ENCODE measurements at places on chromosomes 3 and 15. TPM values are rescaled to one million over a fixed set of nuclear protein-coding genes. Genes with fewer than 3 reads are reported as not detected.

Gene TMC3
- total RNA-seq: not detected

Gene CADPS
- not detected for total RNA-seq

Gene KNL1
- 32.5 TPM for total RNA-seq

Gene FILIP1L
- 19.9 TPM for total RNA-seq

Gene IL5RA
- total RNA-seq: not detected

Gene C3orf52
- total RNA-seq: 12.5 TPM

GRCh38 chr3:149941946-149942345 lies 28.7 kb downstream of the PFN2 start:
- H3K4me3 ChIP-seq: no peak overlapping the region
- no peak overlapping the region for H3K27ac ChIP-seq
- H3K36me3 ChIP-seq: peaks cover 3% of the 10 kb centered on the region
- no peaks in the 10 kb centered on the region for H3K27me3 ChIP-seq

GRCh38 chr15:50148362-50148963 lies 29.4 kb upstream of the ATP8B4 start:
- no peaks in the 10 kb centered on the region for H3K4me1 ChIP-seq
- peak; percentile 79 for DNase-seq

DNA sequence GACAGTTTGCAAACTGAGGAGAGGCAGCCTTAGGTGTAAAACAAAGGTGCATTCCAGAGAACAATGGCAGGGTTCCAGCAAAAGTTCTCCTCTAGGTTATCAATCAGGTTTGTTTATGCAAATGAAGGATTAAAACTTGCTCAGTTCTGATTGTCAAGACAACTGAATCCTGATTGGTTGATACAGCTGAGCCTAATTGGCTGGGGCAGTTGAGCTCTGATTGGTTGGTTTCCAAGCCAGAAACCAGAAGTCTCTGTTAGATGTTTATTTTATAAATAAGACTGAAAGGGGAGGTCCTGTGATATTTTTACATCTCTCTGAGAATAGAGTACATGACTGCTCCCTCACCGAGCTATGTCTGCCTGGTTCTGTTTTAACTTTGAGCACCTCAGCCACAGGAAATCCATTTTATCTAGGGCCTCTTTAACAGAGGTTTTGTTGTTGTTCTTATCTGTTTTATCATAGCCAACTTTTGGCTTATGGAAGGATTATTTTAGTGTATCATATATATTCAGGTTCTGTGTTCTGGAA lies 37.8 kb downstream of the PPM1L start:
- H3K4me3 ChIP-seq: no peak overlapping the region
- DNase-seq: no peak
- no peaks in the 10 kb centered on the region for H3K27me3 ChIP-seq

DNA sequence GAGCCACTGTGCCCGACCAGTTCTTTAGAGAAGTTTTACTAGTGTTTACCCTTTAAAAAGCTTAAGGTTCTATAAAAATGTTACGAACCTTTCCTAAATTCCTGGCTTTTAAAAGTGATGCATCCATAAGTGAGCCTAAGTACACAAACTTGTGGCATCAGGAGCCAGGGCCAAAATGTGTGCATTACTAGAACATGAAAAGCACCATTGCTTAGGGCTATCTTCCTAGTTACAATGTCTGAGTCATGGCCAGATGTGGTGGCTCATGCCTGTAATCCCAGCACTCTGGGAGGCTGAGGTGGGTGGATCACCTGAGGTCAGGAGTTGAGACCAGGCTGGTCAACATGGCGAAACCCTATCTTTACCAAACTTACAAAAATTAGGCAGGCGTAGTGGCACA lies 39.9 kb downstream of the LEO1 start:
- no peak overlapping the region for H3K27ac ChIP-seq
- DNase-seq: peak; percentile 74
- H3K27me3 ChIP-seq: no peaks in the 10 kb centered on the region
- no peak overlapping the region for H3K4me3 ChIP-seq
- H3K36me3 ChIP-seq: peaks cover 13% of the 10 kb centered on the region

GRCh38 chr3:177213801-177214535 lies 16.7 kb upstream of the TBL1XR1 start:
- H3K4me3 ChIP-seq: no peak overlapping the region
- H3K27me3 ChIP-seq: no peaks in the 10 kb centered on the region
- no peak overlapping the region for H3K27ac ChIP-seq
- no peaks in the 10 kb centered on the region for H3K36me3 ChIP-seq
- no peaks in the 10 kb centered on the region for H3K4me1 ChIP-seq

DNA sequence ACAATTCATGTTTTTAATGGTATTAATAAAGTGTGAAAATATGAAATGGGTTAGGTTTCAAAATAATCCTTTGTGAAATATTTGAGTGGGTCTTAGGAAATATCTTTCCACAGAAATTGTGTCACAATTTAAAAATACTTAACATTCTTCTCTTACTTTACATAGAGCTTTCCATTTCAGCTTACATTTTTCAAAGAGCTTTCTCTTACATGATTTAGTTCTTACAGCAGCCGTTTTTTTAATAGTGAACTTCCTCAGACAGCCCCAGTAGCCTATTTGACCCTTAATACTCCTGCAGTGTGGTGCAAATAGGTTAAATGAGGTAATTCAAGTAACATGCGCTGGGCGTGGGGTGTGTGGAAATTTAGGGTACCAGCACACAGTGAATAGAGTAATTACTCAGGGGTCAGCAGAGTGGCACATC lies 21.8 kb downstream of the P2RY12 start:
- no peak for DNase-seq
- H3K4me1 ChIP-seq: peaks cover 5% of the 10 kb centered on the region
- H3K27me3 ChIP-seq: no peaks in the 10 kb centered on the region
- no peak overlapping the region for H3K27ac ChIP-seq
- no peak overlapping the region for H3K4me3 ChIP-seq
